ENCODE measurements at places on chromosomes 11 and 22.

- DNase-seq, result no peak
Observed at GRCh38 chr22:47374901-47375575, 612.6 kb downstream of the TBC1D22A start.

- DNase-seq, result no peak
Observed at GRCh38 chr11:61141601-61142028, 19.6 kb downstream of the VPS37C start.

DNA sequence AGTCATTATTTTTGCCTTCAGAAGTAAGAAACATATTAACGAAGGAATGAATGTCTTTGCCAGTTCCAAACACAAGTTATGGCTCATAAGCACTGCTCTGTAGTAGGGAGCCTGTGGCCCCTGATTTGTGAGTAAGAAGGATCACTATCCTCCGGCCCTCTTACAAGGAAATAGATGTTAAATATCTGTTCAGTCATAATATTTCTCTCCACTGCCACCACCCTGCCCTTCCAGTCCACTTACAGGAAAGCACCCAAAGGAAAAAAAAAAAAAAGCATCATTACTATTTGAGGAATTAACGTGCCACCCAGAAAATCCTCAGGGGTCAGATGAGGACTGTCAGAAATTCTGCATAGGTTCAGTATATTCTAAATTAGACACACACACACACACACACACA is 123.4 kb downstream of the ETS1 start:
- DNase-seq, result no peak

GRCh38 chr22:24459911-24460310 is 32.5 kb downstream of the ADORA2A start:
- DNase-seq, result no peak

DNA sequence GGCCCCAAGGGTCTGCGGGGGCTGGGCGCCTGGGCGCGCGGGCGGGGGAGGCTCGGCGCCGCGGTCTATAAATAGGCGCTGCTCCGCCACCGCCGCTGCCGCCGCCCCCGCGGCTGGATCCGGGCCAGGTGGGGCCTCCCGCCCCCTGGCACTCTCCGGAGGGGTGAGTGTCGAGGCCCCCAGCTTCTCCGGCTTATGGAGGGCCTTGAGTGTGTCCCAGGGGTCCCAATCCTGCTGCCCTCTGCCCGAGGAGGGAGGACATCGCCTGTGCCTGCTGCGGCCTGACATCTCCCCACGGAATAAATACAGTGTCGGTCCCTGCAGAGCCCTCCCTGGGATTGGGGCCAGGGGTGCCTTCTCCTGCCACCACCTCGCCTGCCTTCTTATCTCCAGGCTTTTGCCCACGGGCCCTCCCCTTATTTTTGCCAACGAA is 4.3 kb upstream of the GP1BB start:
- no peak for DNase-seq

- no peak for DNase-seq
Observed at GRCh38 chr22:20484948-20485683, 10.5 kb downstream of the KLHL22 start.

DNA sequence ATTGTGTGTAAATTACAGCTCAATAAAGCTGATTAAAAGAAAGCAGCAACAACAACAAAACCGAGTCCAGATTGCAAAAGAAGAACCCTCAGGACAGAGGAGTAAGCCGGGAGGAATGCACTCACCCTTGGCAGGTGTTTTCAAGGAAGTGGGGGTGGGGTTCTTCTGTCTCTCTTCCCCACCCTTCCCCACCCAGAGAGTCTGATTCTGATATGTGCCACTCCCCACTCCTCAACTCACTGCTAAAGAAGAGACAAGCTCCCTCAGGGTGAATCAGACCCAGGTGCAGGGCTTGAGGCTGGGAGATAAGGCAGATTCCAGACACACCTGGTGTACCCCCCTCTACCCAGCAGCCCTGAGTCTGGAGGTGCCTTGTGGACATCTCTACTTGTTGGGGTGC is 38.4 kb upstream of the PHF21A start:
- DNase-seq, result no peak

- peak; percentile 29 for DNase-seq
Observed at GRCh38 chr11:66595245-66595904, 2.4 kb downstream of the CCS start.

- DNase-seq, result no peak
Observed at GRCh38 chr11:1487091-1487850, 692 bp upstream of the MOB2 start.

DNA sequence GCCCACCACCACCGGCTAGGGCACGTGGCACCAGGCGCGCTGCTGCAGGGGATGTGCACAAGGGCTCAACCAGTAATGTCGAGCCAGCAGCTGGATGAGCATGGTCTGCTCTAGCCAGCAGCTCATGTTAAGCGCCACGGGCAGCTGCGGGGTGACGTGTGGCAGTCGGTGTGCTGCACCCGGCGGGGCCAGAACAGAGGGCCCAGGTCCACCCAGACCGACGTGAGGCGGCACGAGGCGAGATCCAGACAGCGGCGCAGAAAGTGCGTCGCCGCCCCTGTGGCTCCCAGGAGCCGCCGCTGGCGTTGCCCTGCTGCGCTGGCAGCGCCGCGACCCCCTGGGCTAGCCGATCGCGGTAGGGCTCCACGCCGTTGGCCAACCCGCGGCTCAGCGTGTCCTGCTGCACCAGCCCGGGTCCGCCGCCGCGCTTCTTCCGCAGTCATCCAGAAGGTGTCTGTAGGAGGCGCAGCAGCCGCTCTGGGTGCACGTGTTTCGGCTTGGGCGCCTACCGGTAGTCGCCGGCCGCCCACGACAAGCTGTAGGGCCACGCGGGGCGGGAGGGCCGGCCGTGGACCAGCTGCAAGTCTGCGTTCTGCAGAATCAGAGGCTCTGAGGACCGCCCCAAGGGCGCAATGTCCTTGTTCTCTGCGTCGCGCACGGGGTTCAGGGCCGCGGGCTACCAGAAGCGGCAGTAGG is 4.6 kb upstream of the GALR3 start:
- DNase-seq, result peak; percentile 21

DNA sequence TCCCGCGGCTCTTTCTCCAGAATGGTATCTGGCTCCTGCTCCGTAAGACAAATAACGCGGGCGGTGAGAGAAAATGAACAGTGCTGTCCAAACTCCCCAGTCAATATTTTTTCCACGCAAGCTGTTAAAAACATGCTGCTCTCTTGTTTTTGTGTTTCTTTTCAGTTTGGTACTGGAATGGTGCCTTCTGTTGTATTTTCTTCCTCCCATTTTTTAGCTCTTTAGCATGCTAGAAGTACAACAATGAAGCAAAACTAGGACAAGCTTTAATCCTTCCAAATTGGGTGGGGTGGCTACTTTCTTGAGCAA is 599 bp upstream of the PPP2R1B start:
- no peak for DNase-seq

- no peak for DNase-seq
Observed at GRCh38 chr11:61779666-61780525, 12.5 kb downstream of the TMEM258 start.

DNA sequence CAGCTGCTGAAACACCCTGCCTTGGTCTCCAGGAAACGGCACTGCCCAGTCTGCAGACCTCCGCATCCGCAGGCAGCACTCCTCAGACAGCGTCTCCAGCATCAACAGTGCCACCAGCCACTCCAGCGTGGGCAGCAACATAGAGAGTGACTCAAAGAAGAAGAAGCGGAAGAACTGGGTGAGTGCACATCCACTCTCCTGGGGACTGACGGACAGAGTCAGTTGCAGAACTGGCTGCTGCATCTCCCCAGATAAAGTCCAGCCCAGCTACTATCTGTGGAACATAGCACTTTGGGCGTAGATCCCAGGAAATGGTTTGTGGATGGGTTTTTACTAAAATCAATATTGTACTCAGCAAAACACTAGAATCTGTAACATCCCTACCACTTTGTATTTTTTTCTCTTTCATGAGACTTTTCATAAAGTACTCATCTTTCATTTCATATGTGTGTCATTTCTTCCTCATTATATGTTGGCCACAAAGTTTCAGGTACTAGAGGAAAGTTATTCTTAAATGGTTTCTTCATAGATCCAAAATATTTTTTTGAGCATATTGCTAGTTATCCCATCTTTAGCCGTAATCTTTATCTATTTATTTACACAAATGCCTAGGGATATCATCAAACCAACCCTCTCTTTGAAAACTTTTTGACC is 80.1 kb downstream of the DBX1 start:
- no peak for DNase-seq

DNA sequence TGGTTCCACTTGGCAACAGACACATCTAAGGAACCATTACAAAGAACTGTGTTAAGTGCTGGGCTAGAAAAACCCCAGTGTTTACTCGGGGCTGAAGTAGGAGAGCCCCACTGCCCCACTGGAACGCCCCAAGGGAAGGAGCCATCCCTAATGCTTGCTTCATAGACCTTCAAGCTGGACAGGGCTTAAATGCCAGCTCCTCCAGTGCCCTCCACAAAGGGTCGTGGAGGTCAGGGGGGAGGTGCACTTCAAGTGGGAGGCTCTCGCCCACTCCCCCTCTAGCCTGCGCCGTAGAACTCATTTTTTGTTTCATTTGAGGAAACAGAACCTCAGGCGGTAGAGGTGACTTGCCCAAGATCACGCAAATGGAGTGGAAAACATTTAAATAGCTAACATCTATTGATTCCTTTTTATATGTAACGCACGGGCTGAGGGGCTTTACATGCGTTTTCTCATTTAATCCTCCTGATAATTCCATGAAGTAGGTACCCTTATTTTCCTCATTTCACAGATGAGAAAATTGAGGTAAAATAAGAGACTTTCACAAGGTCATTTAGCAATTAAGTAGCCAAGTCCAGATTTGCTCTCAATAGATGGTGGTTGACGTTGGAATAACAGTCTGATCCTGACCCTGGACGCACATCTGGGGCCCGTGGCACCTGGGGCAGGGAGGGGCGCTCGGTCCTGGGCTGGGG is 545 bp upstream of the ZDHHC13 start:
- DNase-seq, result no peak

GRCh38 chr22:36617694-36618522 is 85.6 kb downstream of the CACNG2 start:
- DNase-seq, result no peak

GRCh38 chr11:88335284-88335683 is 2.3 kb downstream of the CTSC start:
- no peak for DNase-seq

- no peak for DNase-seq
Observed at GRCh38 chr11:73249853-73250783, 22.0 kb upstream of the P2RY6 start.

DNA sequence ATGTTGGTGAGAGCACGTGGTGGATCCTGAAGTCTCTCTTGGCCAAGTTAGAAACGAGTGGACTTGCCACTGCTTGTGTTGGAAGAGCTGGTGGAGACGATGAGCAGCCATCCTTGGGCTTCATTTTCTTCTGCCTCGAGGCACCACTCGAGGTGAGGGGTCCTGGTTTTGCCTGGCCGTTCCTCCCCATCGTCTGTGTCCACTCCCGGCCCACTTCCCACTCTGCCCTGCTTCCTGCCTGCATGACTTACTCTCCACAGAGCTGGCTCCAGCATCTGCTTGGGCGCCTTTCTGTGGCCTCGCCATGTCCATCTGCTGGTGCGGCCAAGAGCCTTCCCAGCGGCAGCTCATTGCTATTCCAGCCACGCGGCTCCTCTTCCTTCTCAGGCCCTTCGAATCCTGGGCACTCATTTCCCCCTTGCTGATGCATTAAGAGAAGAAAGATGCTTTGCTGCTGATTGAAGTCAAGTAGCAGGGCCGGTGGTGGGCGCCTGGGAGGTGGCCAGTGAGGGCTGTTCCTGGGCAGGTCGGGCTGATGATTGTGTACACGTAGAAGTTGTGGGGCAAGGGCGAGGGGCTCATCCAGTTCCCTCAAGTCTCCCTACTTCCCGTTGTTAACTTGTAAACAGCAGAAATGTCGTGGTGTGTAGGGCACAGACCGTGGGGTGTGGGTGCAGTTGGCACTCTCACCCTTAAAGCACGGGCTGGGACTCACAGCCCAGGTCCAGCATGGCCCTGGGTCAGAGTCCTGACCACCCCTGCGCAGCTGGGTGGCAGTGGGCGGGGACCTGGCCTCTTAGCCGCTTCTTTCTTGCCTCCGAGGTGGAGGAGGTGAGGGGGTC is 292.0 kb downstream of the TBC1D22A start:
- no peak for DNase-seq

DNA sequence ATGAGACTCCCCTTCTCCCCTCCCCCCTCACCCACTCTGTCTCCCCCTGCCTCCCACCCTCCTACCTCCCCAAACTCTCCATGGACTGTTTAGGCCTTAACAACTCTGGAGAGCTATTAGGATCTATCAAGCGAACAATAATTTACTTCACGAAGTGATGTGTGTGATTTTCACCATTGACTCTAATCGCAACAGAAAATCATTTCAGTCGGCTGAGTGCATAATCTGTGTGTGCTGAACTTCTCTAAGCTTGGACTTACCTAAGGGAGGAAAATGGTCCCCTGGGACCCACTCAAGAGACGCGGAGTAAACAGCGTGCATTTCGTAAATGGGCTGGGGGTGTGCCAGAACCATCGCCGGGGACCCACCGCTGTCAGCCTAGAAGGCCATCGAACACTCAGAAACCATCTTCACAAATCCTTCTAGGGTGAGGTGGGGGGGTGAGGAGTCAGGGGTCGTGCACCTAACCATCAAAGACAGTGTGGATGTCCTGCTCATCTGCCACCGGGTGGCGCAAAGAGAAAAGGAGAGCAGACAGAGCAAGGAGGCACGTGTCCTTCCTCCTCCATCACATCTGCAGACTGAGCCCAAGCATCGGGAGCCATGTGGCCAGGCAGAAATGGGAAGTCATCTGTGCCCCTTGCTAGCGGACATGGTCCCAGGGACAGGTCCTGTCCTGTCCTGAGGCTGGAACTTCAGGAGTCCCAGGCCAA is 62.1 kb upstream of the NUP50 start:
- DNase-seq, result peak; percentile 14

GRCh38 chr22:36160499-36160942 is at the start of gene APOL3:
Gene APOL3, minus strand, starts transcription at chr22:36160755. Its CDS starts 11,700 bp downstream, at chr22:36149055.
- peak; percentile 30 for DNase-seq

- no peak for DNase-seq
Observed at GRCh38 chr22:49735901-49736421, 91.7 kb downstream of the BRD1 start.

DNA sequence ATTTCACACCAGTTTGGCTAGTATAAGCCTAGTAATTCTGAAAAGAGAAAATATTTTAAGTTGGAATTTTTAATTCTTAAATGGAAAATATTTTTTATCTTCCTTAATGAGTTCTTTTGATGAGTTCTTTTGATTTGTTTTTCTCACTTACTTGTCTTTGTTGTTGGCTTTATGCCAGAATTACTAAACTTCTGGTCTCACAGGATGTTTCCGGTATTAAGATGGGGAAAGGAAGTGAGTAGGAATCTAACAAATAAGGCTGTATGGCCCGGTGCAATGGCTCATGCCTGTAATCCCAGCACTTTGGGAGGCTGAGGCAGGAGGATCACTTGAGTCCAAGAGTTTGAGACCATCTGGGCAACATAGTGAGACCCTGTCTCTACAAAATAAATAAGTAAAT is 106.4 kb downstream of the ARHGAP42 start:
- DNase-seq, result no peak
